Cardiac septum (tissue), 1 donor: ENCODE measurements at places on chromosomes 3 and 15. TPM values are rescaled to one million over a fixed set of nuclear protein-coding genes. Genes with fewer than 3 reads are reported as not detected.

DNA sequence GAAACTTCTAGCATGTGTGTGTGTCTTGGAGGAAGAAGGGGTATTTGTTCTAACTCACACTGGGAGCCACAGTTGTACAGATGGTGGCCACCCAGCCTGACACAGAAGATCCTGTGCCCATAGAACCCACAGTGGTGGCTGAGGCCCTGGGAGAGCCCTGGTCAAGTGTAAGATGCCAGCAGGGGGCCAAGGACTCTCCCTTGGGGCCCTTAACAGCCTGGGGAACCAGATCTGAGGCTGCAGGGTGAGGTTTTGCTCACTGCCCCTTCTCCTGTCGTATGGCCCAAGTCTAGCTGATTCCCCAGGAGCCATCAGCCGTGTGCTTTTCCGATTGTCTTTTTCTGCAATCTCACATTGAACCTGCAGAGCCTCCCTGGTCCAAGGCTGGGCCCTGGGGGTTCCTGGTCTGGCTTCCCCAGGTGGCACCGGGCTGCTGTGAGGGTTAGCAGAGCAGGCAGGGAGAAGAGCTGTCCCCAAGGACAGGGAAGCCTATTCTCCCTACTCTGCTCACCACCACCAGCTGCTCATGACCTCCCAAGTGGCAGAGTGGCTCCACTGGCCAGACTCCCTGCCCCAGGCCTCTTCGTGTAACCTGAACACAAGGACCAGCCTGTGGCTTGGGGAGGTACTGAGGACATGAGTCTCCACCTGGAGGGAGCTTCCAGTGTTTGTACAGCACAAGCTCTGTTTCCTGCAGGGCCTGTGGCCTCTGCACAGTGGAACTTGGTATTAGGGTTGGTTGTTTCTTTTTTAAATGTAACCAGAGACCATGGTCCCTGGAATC is 51.9 kb downstream of the CA12 start:
- DNase-seq = no peak

MOBP gene
- 0.08 TPM for total RNA-seq

DNA sequence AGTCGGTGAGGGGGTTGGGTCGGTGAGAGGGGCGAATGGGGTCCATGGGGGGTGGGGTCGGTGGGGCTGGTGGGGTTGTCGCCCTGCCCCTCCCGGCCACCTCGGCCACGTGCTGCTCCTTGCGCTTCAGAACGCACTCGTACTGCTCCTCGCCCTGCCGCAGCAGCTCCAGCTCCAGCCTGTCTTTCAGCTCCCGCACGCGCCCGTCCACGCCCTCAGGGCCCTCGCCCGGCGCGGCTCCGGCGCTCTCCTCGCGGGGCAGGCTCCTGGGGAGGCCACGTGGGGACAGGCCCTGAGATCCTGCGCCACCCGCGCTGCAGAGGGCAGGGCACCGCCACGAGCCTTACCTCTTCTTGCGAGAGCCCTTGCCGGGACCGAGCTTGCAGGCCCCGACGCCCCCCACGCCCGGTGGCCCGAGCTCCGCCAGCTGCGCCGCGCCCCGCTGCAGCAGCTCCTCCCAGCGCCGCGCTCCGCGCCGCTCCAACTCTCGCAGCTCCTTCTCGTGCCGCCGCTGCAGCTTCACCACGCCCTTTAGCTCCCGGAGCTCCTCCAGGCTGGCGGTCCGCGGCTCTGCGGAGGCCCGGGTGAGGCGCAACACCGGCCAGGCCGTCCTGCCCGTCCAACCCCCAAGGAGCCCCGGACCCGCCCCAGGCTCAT is 8.2 kb upstream of the ANKRD63 start:
- DNase-seq = no peak

- DNase-seq = no peak
Measured at GRCh38 chr3:112498914-112499711, at the start of gene BTLA. Gene BTLA, minus strand, starts transcription at chr3:112499472. Its CDS starts 114 bp downstream, at chr3:112499358.

KLF15 gene
- total RNA-seq = 11.5 TPM

DNA sequence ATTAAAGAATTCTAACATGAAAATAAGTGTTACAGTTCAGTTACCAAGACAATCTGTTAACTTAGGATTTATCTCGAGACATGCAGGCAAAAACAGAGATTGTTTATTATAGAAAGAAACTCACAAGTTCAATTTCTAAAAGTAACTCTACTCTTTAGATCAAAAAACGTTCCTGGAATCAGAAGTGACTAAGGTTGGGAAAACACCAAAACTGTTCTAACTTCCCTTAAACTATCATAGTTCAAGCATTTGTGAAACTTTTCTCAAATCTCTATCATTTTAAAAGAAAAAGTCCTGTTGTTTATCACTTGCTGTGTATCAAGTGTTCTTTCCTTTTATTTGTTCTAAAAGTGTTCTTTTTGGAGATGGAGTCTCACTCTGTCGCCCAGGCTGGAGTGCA is 8.7 kb downstream of the WDR82 start:
- no peak for DNase-seq

TP63 gene
- total RNA-seq = 0.40 TPM

GRCh38 chr15:60083318-60083717 is 79.2 kb downstream of the FOXB1 start:
- no peak for DNase-seq

DNA sequence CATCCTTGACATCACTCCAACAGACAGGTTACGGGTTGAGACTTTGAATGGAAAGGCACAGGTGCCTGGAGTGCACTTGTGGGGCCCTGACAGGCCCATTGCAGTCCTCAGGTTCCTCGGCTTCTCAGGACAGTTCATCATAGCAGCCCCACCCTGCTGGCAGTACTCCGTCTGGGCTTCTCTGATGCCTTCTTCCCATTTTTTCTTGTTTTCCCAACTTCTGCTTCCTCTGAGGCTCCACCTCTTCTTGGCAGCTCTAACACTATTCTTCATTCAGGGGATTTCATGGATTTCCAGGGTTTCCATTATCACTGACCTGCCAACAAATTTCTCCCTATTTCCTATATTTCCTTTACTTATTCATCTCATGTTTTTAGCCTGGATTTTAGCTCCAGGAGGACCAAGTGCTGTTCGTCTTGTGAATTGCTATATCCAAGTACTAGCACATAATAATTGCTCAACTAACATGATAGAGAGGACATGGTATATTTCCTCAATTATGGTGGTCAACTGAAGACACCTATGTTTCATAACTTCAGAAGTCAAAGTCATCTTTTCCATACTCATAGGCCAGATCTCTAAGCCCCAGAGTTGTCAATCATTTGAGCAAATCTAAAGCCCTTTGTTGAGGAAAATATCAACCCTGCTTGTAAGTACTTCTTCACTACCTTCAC is 16.2 kb downstream of the NCEH1 start:
- DNase-seq = no peak

GOLGA8Q gene
- 1.1 TPM for total RNA-seq

DNA sequence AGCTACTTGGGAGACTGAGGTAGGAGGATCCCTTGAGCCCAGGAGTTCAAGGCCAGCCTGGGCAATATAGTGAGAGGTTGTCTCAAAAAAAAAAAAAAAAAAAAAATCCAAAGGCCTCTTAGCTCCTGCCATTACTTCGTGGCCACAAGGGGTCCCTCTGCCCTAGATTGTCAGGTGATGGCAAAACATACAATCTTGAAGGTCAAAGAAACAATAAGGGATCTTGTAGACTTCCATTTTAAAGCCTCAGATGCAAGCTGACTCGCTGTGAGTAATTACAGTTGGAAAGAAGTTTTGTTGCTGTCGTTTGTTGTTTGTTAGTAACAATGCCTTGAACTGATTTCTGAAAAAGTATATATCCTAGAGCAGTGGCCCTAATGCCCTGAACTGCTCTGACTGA is 55.9 kb upstream of the PLCL2 start:
- DNase-seq = no peak

DNA sequence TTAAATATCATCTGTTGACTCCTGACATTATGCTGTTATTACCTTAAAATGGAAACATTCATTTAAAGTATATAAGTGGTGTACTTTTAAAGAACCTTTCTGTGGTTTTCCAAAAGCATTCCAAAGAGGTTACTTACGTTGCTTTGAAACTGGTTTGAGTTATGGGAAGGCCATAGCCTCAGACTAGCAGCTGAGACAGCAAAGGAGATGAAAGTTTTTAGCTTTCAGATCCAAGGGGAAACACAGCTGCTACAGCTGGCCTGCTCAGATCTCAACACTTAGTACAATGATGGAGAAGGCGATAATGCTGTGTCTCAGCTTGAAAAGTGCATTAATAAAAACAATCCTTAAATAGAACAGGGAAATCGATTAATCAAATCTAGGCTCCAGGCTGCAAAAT is 921.1 kb downstream of the ROBO1 start:
- no peak for DNase-seq

DNA sequence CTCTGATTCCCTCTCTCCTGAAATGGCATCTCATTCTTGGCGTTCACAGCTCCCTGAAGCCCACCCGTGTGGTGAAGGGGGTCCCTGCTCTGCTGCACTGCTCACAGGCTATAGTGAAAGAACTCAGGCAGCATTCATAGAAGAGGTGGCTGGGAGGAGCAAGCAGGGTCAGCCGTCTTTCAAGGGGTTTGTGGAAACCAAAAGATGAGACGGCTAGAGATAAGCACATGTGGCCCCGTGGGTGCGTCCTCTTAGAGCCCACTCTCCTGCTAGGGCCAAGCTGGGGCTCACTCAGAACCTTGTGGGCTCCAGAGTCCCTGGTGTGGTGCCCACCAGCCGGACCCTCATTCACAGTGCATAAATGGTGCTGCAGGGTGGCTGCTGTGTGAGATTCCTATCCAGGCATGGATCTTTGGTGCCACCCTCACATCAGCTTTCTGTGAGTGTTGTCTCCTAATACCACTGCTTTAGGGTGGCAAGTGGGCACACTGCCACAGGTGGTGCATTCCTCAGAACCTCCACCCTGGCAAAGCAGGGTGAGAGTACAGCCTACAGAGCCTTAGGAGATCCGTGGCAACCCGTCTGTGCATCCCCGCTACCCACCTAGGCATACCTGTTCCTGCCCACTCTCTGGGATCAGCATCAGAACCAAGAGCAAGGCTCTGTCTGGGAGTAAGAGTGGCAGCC is 11.2 kb upstream of the SEMA4B start:
- no peak for DNase-seq

GRCh38 chr3:64266983-64267382 is 41.7 kb upstream of the PRICKLE2 start:
- no peak for DNase-seq

GRCh38 chr3:41202834-41203345 is 3.6 kb downstream of the CTNNB1 start:
- DNase-seq = no peak

GRCh38 chr3:14441240-14441919 is 39.0 kb downstream of the SLC6A6 start:
- peak; percentile 82 for DNase-seq

GRCh38 chr3:47855461-47856383 is 52.8 kb downstream of the DHX30 start:
- no peak for DNase-seq

SEMA4B gene
- total RNA-seq = 21.2 TPM

DNA sequence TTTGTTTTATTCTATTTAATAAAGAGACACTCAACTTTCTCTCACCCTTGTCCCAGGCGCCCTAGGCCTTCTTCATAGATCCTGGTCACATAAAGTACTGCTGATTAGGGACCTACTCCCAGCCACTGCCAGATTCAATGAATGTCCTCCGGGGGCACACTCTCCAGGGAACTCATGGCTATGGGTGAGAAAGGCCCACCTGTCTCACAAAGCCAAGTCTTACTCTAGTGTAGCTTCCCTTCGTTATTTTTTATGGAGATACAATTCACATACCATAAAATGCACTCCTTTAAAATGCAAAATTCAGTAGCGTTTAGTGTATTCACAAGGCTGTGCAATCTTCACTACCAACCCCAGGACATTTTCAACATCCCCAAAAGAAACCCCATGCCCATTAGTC is 87.8 kb downstream of the ADCY5 start:
- DNase-seq = peak; percentile 55

LSAMP gene
- total RNA-seq = 0.48 TPM

INKA1 gene
- 1.9 TPM for total RNA-seq

OXNAD1 gene
- total RNA-seq = 15.1 TPM

EPHB3 gene
- 3.6 TPM for total RNA-seq

- no peak for DNase-seq
Measured at GRCh38 chr3:130084436-130084980, 2.9 kb downstream of the ALG1L2 start.

SLC2A2 gene
- not detected for total RNA-seq

DNA sequence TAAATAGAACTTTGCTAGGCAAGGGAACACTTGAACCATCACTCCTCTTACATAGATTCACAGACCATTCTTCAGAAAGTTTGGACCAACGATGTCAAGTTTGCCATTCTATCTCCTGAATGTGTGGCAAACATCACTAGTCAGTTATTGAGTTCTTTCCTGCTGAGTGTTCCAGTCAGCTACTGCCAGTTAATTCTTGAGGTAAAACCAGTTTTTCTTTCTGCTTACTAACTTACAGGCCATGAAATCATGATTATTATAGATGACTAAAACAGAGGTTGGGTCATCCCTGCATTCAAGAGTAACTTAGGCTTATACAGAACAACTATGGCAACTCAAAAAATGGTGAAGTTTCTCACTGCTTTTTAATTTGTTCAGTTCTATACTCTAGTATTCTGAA is 88.2 kb downstream of the AP4E1 start:
- no peak for DNase-seq

- DNase-seq = no peak
Measured at GRCh38 chr3:14633819-14634424, 17.6 kb upstream of the CCDC174 start.

DNA sequence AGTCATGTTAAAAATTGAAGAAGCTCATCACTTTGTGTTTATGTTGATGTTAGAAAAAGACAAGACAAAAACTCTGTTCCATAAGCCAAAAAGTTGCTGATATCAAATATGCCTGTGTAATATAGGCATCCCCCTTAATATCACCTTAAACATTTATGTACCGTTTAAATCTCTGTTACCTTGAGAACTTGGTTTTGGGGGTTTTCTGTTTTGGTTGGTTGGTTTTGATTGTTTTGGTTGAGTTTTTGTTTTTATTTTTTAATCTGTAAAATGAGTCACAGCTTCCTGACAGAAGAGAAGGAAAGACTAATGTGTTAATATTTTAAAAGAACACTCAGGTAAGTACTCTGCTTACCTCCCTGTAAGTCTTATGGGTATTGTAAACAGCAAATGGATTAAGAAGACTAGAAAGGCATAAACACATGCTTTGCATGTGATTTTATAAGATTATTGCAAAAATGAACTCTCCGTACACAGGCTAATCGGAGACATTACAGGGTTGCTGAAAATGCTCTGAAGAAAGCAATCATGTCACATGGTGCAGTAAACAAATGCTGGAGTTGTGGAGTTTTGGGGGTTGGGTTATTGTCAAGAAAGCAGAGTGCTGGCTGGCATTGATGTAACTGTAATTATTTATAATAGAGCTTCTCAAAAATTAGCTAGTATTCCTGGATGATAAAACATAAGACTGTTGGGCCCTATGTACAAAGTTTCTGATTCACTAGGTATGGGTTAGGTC is 69.5 kb upstream of the MBNL1 start:
- DNase-seq = no peak

DNA sequence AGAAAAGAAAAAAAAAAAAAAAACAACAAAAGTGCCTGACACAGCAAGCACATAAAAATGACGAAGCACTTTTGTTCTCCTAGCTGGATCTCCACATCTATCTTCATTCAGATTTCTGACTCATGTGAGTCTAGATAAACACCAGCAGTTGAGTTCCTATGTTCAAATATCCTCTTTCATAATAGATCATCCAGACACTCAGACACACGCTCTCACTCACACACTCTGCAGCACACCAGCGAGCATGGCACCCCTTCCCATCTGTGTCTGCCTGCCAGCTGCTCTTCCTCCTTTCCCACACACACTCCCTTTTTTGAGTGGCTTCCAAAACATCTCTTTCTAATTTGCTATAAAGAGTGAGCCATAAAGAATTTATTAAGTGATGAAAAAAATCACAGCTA is 19.8 kb upstream of the CELF6 start:
- DNase-seq = no peak
